ENCODE measurements at places on chromosomes 16 and 17.

GRCh38 chr16:65961476-65962143 lies 404.9 kb upstream of the CDH5 start:
- no peak for DNase-seq

DNA sequence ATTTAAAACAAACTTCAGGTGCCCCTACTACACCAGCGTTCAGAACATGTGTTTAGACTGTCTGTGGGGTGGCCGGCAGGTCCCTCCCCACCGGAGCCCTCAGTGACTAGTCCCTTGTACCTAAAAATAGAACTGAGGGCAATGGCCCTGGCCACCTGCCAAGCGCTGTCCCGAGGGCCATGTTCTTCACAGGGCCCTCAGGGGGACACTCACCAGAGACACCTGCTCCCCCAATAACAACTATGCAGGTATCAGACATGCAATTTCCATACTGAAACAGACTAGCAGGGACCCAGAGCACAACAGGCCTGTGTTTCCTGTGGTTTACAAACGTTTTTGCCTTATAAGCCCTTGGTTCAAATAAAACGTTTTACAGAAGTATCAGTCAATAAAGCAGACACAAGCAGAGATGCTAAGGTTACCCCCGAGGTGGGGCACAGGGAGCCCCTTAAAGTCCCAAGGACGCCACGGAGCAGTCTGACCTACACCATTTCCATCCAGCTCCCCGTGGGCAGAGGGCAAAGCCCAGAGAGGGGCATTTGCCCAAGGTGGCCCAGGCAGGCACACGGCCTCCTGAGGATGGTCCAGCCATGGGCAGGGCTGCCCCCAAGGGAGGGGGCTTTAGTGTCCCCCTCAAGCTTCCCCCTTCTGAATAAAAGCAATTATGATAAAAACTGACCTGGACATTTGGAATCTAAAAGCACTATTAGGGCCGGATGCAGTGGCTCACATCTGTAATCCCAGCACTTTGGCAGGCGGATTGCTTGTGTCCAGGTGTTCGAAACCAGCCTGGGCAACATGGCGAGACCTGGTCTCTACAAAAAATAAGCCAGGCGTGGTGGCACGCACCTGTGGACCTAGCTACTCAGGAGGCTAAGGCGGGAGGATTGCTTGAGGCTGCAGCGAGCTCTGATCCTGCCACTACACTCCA lies 896 bp upstream of the MYLK3 start:
- no peak for DNase-seq

DNA sequence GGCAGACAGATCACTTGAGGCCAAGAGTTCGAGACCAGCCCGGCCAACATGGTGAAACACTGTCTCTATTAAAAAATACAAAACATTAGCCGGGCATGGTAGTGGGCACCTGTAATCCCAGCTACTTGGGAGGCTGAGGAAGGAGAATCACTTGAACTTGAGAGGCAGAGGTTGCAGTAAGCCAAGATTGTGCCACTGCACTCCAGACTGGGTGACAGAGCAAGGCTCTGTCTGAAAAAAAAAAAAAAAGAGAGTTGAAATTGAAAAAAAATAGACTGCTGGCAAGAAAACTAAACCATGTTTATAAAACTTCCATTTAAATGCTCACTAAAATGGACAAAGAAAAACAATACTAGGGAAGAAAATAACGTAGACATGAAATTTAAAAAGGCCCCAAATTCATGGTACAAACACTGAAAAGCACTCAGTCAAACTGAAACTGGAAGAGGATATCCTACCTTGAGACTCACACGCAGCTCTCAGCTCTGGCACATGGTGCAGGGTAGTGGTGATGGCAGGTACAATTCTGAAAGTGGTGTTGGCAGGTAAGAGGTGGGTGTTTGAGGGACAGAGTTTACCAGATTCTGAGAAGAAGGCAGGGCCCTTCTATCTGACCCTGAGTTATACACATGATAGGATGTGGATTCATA lies 19.3 kb downstream of the CNTROB start:
- no peak for DNase-seq

GRCh38 chr16:81612351-81613163 lies 166.5 kb upstream of the PLCG2 start:
- no peak for DNase-seq

DNA sequence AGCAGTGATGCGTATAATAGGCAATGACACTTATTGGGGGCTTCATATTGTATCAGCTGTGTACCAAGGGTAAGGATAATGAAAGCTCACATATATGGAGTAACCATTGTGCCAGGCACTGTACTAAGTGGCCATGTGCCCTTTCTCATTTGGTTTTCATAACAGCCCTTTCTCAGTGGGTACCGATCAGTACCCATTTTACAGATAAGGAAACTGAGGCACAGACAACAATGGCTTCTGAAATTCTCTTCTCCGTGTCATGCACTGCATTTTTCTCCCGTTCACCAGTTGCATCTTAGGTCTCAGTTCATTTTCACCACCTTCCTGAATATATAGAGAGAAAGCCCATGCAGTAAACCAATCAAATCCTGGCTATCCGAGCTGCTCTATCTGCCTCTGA lies 216.7 kb upstream of the RBFOX1 start:
- DNase-seq = no peak

DNA sequence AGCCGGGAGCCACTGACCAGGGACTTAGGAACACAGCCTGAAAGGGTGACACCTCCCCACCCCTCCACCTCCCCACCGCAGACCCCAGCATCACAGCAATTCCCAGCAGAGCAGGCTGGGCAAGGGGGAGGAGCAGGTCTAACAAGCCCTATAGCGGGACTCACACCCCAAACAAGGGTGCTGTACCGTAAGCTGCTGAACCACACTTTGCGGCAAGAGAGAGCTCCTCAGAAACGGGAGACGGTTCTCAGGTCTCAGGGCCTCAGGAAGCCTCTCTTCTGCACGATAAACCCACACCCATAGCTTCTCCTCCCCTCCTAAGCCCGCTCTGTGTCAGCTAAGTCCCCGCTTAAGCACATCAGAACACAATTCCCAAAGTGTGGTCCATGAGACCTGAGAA lies 11.7 kb upstream of the COTL1 start:
- no peak for DNase-seq

DNA sequence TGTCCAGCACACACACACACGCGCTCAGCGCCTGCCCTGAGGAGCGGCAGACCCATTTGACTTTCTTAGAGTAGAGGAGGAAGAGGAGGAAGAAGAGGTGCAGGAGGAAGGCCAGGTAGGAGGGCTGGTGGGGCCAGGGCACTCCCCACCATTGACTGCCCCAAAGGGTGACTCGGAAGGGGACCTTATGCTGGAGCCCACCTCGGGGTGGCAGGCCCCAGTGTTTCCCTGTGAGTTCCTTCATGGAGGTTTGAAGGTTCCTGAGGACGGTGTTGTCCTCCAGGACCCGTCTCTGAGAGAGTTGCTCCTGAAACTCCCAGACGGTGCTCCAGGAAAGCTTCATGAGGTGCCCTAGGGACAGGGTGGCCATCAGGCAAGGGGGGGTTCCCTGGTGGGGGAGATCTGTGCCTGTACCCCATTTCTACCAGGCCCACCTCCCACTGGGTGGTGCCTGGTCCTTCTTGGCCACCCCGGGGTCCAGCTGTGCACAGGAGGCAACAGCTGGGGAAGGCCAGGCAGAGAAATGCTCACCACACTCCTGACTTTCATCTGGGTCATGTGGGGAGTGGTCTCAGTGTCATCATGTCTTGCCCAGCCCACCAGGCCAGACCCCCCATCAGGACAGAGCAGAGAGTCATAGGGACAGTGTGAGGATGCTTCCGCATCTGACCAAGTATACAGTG lies 89.5 kb downstream of the TNFRSF13B start:
- DNase-seq = no peak

- no peak for DNase-seq
These were observed 64.4 kb upstream of the CORO6 start for GRCh38 chr17:29686993-29687590.

DNA sequence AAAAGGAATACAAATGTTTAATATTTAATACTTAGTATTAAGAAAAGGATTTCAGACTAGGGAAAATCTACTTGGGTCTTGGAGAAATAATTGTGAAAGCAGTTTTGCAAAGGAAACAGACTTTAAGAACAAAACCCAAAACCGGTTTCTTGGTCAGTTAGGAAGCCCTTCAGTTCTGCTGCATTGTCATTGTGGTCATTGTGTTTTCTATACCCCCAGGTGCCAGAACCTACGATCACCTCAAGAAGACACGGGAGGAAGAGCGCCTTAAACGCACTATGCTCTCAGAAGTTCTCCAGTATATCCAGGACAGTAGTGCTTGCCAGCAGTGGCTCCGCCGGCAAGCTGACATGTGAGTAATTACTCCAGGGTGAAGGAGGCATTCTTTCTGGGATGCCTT lies 19.5 kb upstream of the DUSP14 start:
- no peak for DNase-seq
